CD8-positive, alpha-beta memory T cell (primary cell): ENCODE measurements at places on chromosomes 1 and 21. TPM values are rescaled to one million over a fixed set of nuclear protein-coding genes. Genes with fewer than 3 reads are reported as not detected.

KCNA3 gene
- total RNA-seq, result 38.4 TPM

REN gene
- total RNA-seq, result not detected

NT5C1A gene
- not detected for total RNA-seq

- H3K36me3 ChIP-seq, result peaks cover 45% of the 10 kb centered on the region
- no peaks in the 10 kb centered on the region for H3K27me3 ChIP-seq
- no peak overlapping the region for H3K27ac ChIP-seq
- H3K4me3 ChIP-seq, result no peak overlapping the region
- peaks cover 26% of the 10 kb centered on the region for H3K4me1 ChIP-seq
- no peak for DNase-seq
Measured at GRCh38 chr1:160282807-160283206, 2.1 kb downstream of the PEX19 start.

GRCh38 chr1:39675220-39675619 lies 3.3 kb upstream of the NT5C1A start:
- no peak overlapping the region for H3K27ac ChIP-seq
- H3K36me3 ChIP-seq, result no peaks in the 10 kb centered on the region
- peaks cover 26% of the 10 kb centered on the region for H3K27me3 ChIP-seq
- peaks cover 10% of the 10 kb centered on the region for H3K4me1 ChIP-seq

DNA sequence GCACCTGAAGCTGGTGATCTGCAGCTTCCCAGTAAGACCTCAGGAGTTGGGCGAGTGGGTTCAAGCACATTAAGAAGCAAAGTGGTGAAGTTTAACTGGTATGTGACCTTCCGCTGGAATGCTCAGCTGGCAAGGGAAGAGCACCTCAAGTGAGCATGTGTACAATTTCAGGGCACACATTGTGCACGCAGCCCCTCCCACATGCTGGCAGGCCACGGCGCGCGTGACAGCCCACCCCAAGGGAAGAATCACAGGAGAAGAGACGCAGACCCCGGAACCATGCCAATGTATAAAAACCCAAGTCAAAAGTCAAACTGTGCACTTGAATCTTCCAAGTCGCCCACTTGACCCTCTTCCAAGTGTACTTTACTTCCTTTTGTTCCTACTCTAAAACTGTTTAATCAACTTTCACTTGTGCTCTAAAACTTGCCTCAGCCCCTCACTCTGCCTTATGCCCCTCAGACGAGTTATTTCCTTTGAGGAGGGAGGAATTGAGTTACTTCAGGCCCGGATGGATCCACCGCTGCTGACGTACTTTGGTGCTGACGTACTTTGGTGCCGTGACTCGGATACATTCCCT lies 20.0 kb downstream of the LRRC3 start:
- H3K36me3 ChIP-seq, result no peaks in the 10 kb centered on the region
- no peaks in the 10 kb centered on the region for H3K27me3 ChIP-seq
- H3K27ac ChIP-seq, result no peak overlapping the region
- DNase-seq, result no peak

- H3K36me3 ChIP-seq, result no peaks in the 10 kb centered on the region
- no peaks in the 10 kb centered on the region for H3K4me1 ChIP-seq
- H3K27me3 ChIP-seq, result no peaks in the 10 kb centered on the region
- no peak for DNase-seq
- H3K4me3 ChIP-seq, result no peak overlapping the region
- no peak overlapping the region for H3K27ac ChIP-seq
Measured at GRCh38 chr1:105088166-105088565, 1338.5 kb downstream of the AMY1C start.

DNA sequence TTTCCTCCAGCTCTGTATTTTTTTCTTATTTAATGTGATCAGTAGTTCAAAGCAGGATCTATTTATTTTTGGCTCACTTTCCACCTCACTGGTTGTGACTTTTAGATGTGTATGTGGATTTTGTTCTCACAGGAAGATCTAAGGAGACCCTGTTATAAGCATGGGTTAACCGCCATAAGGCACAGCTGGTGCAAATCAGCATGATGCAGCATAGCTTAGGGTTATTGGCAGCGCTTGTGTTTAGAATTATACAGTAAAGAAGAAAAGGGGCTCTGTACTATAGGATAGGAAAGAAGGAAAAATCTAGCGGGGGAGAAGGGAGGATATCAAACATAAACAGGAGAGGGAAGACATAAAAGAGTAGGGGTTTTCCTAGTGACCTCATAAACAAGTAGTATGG lies 26.9 kb upstream of the RGL1 start:
- H3K36me3 ChIP-seq, result no peaks in the 10 kb centered on the region
- no peaks in the 10 kb centered on the region for H3K4me1 ChIP-seq
- no peak for DNase-seq
- no peak overlapping the region for H3K4me3 ChIP-seq

GRCh38 chr1:64111787-64112186 lies 91.6 kb upstream of the UBE2U start:
- H3K36me3 ChIP-seq, result no peaks in the 10 kb centered on the region
- no peaks in the 10 kb centered on the region for H3K4me1 ChIP-seq
- no peak overlapping the region for H3K4me3 ChIP-seq
- DNase-seq, result no peak
- H3K27ac ChIP-seq, result no peak overlapping the region

DNA sequence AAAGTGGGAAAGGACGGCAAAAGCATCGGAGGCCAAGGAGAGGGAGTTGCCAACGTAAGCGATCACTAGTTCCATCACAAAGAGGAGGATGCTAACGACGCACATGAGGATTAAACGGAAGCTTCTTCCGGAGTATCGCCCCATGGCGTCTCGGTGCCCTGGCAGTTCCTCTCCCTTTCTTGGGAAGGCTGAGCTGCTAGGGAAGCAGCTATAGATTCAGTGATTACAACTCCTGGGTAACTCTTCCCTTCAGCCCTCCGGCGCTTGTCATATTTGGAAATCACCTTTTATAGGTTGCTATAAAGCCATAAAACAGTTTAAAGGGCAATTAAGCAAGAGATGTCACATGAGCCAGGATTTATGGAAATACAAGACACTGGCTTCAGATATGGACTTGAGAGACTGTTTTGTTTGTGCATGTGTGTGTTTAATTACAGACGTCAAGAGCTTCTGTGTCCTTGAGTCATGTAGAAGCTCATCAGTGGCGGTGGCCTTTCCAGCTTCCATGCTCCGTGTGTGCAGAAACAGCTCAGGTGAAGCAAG lies 30.6 kb upstream of the SLC30A10 start:
- DNase-seq, result no peak
- no peak overlapping the region for H3K4me3 ChIP-seq
- no peak overlapping the region for H3K27ac ChIP-seq
- no peaks in the 10 kb centered on the region for H3K36me3 ChIP-seq
- no peaks in the 10 kb centered on the region for H3K4me1 ChIP-seq
- no peaks in the 10 kb centered on the region for H3K27me3 ChIP-seq
